ENCODE measurements at places on chromosomes 2 and 18.

DNA sequence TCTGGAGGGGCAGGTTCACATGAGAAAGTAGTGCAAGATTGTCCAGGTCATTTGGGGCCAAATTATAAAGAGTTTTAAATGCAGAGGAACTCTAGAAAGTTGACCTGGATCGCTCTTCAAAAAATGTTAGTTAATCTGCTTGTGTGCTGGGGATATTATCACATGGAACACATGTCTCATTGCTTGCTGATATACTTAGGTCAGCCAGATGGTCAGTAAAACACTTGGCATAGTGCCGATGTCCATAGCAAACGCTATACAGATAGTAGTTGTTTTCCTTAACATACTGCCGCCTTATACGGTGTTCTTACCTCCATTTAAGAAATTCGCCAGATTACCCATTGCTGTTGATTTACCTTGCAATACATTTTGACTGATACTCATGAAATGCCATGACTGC, 103.4 kb upstream of the CWC22 start:
- no peak for DNase-seq

DNA sequence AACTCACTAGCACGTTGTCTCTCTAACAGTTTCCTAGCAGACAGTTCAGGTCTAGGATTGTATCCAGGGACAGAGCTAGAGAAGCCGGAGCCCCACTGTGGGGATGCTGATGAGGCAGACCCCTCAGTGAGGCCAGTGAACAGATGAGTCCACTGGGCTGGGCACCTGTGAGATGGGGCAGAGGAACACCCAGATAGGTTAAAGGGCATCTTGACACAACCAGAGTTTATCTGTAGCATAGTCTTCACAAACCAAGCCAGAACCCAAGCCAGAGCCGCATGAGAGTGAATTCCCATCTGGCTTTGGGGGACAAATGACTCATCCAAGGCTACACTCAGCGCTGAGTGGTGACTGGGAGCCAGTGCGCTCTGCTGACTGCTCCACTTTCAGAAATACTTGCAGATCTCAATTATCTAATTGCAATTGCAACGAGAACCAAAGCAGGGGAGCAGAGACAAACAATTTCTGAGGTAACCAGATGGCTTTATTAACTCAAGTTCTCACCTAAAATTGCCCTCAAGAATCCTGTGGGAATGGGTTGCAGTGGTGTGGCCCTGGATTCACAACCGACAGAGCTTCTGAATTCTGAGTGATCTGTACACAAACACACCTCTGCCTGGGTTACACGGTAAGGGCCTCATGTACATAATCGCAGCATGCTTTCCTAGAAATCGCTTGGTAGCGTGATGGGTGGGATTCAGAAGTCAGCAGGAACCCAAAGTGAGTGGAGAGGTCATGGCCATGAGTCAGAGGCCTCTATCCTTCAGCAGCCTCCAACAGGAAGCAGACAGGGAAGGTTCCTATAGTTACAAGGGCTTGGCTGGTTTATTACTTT, 48.7 kb upstream of the MSH2 start:
- DNase-seq: peak; percentile 83

- no peak for DNase-seq
Observed at GRCh38 chr2:165857876-165858275, 63.8 kb upstream of the GALNT3 start.

DNA sequence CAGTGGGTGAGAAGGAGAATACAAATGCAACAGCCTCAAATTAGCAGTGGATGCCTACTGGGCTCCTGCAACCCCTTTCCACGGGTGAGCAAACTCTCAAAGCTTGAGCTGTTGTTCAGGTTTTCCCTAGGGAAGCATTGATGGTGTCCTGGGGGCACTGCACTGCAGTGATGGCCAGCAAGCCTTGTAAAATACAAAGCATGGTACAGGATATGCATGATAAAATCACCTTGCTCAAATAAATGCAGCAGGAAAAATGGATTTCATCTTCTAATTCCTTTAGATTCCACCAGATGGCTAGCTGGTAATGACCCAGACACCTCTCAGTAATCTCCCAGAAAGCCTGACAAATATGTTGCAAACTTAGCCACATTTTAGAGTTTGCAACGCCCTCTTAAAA, 698.2 kb downstream of the TRIB2 start:
- DNase-seq: no peak

DNA sequence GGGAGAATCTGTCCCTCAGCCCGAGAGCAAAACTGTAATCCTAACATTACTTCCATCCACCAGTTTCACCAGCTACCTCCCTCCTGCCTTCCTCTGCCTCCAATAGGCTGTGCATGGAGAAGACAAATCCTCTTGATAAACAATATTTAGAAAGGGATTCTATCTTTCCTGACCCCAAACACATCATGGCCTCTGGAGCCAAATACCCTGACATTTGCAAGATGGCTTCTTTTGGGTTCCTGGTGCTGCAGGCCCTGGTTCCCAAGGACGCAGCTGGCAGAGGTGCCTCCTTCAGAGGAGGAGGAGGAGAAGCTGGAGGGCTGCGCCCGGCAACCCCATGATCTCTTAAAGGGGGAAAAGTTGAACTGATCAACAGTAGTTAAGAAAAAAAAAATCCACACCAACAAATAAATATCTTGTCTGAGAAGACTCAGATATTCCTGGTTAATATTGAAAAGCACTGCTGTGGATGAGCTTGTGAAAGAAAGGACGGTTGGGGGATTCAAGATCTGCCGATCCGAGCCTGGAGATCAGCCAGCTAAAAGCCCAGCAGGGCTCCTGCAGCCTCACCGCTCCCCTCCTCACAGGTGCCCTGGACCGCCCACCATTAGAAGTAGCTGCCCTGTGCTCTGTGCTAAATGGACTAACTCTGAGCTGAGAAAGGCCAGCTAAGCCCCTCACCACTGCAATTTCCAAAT, 116.8 kb downstream of the MSH2 start:
- DNase-seq: no peak
